ENCODE measurements at places on chromosomes 1 and 21. TPM values are rescaled to one million over a fixed set of nuclear protein-coding genes. Genes with fewer than 3 reads are reported as not detected.

- no peak for DNase-seq
Measured at GRCh38 chr1:178497903-178498478, 1.2 kb upstream of the CLEC20A start.

DNA sequence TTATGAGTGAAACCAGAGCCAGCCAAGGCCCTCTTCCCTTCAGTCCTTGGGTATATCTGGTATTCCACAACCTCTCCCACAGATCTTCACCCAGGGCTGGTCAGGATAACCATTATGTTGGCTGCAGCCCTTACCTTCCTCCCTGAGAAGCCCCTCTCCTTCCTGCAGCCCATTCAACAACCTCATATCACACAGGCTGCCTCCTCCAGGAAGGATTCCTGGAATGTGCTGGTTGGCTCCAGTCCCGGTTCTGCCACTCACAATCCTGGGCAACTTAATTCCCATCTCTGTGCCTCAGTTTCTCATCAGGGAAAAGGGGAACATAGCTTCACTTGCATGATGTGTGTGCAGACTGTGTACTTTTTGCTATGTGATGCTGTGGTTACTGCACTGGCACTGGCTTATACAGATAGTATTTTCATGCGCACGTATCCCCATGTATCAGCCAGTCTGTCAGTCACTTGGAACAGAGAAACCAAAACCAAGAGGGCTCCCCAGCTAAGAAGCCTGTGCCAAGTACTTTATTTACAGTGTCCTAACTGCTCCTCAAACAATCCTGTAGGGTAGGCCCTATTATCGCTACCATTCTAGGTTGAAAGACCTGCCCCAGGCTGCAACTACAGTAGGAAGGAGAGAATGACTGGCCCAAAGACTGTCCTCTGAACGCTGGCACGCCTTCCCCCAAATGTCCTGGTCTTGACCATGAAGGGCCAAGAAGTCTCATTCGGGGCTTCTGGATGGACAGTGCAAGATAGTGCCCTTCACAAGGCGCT is 39.9 kb upstream of the PPP1R15B start:
- no peak for DNase-seq

DNA sequence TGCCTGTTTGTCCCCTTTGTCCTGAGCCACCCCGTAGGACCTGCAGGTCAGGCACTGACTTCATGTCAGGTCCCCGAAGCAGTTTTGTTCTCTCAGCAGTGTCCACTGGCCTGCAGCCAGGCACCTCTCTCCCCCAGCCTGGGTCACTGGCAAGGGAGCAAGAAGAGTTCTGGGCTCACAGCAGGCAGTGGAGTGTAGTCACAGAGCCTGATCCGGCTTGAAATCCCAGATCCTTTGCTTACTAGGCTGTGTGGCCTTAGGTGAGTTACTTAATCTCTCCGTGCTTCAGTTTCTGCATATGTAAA is 34.2 kb downstream of the L1TD1 start:
- no peak for DNase-seq

Gene UMODL1
- 0.26 TPM for total RNA-seq

DNA sequence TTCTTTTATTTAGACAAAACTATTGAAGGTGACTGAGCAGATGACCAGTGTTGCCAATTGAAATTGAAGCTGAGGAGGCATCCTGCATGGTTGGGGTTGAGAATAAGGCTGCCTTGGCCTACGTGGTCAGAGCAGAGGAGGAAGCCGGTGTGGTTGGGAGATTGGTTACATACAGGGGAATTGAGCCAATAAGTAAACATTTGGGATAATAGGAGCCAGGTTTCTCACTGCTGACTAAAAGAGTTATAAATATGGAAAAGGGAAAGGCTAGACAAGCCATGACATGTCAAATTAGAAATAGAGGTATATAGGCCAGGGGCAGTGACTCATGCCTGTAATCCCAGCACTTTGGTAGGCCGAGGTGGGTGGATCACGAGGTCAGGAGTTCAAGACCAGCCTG is 15.8 kb downstream of the SNX7 start:
- no peak for DNase-seq

DNA sequence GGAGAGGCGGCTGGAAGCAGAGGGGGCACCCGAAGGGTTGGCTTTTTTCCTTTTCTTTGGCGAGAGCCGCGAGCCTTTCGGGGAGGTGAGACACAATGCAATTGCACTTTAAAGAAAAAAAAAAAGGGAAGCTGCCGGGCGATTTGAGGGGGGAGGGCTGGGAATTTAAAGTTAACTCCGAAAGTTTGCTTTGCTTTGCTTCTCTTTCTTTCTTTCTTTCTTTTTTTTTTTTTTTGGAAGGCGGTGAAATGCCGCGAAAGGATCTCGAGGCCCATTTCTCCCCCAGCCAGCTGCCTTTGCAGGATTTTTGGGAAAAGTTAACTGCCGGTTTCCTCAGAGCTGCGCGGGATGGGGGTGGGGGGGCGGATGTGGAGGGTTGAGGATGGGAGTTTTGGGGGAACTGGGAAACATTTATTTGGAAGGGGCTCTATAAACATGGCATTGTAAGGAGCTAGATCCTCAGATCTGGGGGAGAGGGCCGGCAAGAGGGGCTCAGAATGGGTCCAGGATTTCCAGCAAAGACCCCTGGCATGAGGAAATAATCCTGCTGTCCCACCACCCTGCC is 997 bp downstream of the ZNF362 start:
- DNase-seq: no peak

Gene GNL2
- 46.9 TPM for total RNA-seq

DNA sequence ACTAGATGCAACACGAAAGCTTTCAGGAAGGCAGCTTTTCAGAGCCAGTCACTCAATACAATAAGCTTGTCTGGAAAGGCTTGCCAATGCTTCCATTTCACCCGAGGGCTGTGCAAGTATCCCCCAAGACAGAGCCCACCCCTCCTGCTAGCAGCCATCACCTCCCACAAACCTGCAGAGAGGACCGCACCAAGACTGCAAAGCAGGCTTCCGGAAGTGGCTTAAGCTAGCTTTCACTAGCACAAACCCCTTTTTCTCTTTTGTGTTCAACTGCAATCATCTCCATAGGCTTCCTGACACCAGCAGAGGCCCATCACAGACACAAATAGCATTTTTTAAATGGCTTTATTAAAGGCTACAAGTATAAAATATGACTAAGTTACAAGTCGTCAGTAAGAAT is 31.5 kb downstream of the C1orf198 start:
- DNase-seq: no peak

Gene TSPAN1
- total RNA-seq: not detected

DNA sequence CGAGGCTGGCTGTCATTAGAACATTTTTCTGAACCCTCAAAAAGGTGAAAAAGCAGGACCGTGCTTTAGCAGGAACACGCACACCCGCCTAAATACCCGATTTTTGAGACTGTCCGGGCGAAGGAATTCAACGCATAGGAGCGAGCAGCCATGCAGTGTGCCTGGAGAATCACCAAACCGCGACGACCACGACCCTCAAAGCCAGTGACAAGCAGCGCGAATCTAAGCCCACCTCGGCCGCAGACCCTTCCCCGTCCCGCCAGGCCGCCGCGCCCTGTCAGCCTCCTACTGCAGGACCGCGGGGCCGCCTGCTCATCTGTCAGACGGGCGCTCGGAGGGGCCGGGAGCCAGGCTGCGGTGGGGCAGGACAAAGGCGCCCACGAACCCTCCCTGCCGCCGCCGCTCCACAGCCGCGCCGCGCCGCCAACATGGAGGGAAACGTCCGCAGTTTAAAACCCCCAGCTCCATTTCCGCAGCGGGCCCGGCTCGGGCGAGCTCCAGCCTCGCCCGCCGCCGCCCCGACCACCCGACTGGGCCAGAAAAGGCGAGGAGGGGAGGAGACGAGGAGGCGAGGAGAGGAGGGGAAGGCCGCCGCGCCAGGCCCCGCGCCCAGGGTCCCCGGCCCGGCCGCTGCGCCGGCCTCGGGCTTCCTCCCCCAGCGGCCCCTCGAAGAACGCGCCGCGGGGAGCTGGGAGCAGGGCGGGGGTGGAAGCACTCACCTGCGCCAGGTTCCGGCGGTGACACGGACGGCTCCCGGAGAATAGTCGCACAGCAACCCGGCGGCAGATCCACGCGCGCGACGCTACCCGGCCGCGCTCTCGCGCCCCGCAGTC is at the start of gene LBR:
Gene LBR (minus strand): TSS at position 804 of the 833 bp plus-strand sequence. CDS start 3,963 bp downstream, outside the sequence.
- DNase-seq: no peak

GRCh38 chr1:23449306-23449705 is 24.8 kb upstream of the TCEA3 start:
- DNase-seq: no peak

DNA sequence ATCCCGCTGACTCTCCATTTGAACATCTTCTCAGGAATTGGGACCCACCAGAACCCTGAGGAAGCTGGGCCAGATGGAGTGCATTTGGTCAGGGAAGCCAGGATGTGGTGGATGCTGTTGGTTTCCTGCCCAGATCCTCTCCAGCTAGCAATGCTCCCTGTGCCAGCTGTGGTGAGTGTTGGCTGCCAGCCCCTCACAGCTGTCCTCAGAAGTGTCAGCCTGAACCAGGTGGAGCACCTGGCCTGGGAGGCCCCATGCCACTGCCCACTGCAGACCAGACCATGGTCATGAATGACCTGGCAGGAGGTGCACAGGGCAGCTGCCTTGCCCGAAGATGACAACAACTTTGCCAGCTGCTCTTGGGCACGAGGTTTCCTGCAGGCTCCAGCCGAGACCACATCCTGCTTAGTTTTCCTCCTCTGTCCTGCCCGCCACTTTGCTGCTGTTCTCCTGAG is 54.4 kb downstream of the PRSS38 start:
- peak; percentile 38 for DNase-seq

- DNase-seq: no peak
Measured at GRCh38 chr1:184060316-184060715, 8.8 kb downstream of the TSEN15 start.

Gene DNAI4
- total RNA-seq: 4.2 TPM

DNA sequence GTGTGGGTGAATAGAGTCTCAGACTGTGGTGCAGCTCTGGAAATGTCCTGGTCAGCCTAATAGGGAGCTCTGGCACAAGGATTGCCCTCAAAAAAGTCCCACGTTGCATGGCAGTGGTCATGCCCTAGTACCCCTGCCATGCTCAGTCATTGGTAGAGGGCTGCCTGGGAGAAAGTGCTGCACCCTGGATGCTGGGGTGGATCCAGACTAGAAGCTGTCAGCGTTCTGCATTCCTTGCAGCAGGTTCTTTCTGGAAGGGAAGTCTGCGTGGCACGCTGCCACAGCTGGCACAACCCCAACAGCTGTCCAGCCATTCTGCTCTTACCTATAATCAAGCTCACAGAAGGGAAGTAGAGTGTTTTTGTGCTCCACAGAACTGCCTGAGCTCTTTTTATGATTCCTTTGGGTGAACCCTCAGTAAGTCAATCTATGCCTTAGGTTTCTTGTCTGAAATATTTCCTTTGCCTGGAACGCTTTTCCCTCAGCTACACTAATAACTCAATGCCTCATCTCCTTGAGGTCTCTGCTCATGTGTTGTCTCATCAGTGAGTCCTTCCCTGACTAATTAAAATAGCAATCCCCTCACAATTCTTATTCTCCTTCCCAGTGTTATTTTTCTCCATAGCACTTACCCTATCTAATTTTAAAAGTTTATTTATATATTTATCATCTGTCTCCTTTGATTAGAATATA is 61.5 kb upstream of the JAK1 start:
- DNase-seq: no peak

- no peak for DNase-seq
Measured at GRCh38 chr1:230806552-230806951, 59.4 kb downstream of the CAPN9 start.

GRCh38 chr1:7460807-7461206 is 310.3 kb upstream of the VAMP3 start:
- no peak for DNase-seq

DNA sequence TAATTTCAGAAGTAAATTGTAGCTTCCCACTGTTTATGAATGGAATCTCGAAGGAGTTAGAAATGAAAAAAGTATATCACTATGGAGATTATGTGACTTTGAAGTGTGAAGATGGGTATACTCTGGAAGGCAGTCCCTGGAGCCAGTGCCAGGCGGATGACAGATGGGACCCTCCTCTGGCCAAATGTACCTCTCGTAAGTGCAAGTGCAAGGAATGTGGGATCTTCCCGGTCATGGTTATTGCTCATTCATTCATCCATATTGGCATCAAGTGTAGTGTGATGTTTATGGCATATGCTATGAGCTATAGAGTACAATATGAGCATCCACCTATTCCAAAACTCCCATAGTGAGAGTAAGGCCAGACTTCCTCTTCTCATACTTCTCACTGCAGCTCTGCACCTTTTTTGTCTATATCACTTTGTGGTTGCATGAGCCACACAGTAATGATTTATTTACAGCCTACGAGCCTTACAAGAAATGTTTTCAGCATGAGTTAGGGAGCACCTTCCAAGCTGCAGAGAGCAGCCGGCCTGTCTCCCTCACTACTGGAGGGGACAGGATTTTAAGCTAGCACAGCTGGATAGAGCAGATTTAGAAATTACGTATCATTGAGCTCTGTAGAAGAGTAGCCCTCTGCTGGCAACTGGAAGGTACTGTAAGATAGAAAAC is 24.9 kb upstream of the CR1L start:
- peak; percentile 27 for DNase-seq

GRCh38 chr1:156750191-156750672 is 1.2 kb downstream of the HDGF start:
- DNase-seq: peak; percentile 47

- no peak for DNase-seq
Measured at GRCh38 chr1:20981915-20982314, 194.8 kb downstream of the EIF4G3 start.

DNA sequence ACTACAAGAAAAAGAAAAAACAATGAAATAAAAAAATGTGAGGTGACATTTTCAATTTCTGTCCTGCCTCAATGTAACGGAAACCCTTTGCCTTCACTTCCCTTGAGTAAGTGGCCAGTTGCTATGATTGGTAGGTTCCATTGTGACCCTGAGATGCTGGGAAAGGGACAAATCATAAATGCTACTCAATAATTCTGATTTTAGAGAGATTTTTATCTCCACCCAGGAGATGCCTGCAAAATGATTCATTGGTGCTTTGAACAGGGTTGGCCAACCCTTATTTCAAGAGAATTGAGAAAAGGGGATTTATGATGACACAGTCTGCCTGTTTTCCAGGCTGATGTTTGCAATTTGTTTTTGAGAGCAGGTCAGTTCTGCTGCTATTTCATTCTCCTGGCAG is 22.5 kb downstream of the XCL1 start:
- DNase-seq: no peak

Gene CELF3
- not detected for total RNA-seq

DNA sequence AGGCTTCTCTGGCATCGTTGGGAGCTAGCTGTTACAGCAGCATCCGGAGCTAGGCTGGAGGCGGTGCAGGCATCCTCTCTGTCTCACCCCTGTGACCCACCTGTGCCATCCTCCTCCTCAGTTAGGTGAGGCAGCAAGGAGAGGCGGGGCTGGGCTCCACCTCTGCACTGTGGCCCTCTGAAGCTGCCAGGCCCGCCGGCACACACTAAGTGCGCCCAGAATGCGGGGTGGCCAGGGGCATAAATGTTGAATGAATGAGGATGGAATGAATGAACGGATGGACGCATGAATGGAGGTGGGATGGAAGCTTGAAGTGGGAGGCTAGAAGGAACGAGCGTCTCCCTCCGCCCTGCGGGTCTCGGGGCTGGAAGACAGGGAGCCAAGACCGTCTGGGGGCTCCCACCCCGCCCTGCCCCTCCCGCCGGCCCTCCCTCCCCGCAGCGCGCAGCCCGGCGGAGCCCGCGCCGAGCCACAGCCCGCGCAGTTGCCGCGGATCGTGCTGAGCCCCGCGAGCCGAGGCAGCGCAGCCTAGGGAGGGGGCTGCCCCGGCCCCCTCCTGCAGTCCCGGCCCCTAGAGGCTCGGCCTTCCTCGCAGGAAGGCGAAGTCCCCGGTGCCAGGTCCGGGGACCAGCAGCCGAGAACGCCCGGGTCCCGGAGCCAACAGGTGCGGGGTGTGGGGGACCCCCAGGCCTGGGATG is at the start of gene HCRTR1:
Gene HCRTR1 (plus strand): TSS at position 472 of the 698 bp plus-strand sequence. CDS start 1,504 bp downstream, outside the sequence.
- no peak for DNase-seq
